ENCODE measurements at places on chromosomes 1 and 21.

DNA sequence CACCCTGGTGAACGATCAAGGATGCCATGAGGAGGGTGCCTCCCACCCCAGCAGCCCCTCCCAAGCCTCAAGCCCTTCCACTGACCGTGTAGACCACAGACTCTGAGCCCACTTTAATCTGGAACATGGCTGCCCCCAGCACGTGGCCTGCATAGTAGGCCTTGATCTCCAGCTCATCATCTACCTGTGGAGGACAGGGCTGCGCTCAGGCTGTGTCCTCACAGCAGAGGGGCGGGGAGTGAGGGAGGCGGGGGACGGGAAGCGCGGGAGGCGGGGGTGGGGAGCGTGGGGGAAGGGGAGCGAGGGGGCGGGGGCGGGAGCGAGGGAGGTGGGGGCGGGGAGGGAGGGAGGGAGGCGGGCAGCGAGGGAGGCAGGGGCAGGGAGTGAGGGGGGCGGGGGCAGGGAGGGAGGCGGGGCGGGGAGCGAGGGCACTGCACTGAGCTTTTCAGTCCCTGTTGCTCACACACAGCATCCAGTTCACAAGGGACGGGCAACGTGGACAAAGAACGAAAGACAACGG, 7.1 kb downstream of the PUSL1 start:
- no peak for DNase-seq

GRCh38 chr21:18741954-18742353, 338.4 kb upstream of the TMPRSS15 start:
- DNase-seq = no peak

- no peak for DNase-seq
Measured at GRCh38 chr1:39711104-39711965, 20.1 kb upstream of the HPCAL4 start.

GRCh38 chr1:184367427-184368038, 19.3 kb upstream of the C1orf21 start:
- DNase-seq = no peak

- DNase-seq = no peak
Measured at GRCh38 chr1:42720868-42721267, 19.2 kb downstream of the CLDN19 start.

- no peak for DNase-seq
Measured at GRCh38 chr1:63205776-63206175, 116.6 kb upstream of the FOXD3 start.

- DNase-seq = no peak
Measured at GRCh38 chr21:36135391-36136102, 668 bp downstream of the CBR3 start.

DNA sequence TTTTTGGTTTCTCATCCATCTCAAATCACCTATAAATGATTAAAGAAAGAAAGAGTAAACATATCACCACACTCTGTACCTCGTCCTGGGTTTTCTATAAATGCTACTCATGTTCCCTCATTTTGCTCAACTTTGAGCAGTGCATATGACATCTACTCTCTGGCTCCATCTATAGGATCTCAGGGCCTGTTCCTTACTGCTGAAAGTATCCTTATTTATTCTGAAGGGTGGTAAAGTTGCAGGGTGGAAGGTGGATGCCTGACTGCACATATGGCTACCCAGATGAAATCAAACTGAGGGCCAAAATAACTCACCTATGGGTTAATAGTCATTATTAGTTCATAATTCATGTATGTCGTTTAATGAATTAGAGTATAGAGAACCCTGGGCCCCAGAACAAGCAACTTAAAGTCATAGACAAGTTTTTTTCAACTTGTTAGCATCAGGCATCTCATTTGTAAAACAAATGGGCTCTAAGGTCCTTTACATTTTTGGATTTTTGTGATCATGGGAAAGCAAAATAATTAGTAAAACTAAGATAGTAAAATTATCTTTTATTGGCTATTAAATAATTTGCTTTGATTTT, 46.5 kb downstream of the NCF2 start:
- peak; percentile 36 for DNase-seq
